Activated CD4-positive, alpha-beta T cell treated with anti-CD3 and anti-CD28 coated beads, Interleukin-10, Interleukin-2, amounts not matched to agents 100 ng/mL and 50 ng/mL, durations not matched to agents 16 hours and 8 hours (primary cell): ENCODE measurements at places on chromosomes 2 and 18.

DNA sequence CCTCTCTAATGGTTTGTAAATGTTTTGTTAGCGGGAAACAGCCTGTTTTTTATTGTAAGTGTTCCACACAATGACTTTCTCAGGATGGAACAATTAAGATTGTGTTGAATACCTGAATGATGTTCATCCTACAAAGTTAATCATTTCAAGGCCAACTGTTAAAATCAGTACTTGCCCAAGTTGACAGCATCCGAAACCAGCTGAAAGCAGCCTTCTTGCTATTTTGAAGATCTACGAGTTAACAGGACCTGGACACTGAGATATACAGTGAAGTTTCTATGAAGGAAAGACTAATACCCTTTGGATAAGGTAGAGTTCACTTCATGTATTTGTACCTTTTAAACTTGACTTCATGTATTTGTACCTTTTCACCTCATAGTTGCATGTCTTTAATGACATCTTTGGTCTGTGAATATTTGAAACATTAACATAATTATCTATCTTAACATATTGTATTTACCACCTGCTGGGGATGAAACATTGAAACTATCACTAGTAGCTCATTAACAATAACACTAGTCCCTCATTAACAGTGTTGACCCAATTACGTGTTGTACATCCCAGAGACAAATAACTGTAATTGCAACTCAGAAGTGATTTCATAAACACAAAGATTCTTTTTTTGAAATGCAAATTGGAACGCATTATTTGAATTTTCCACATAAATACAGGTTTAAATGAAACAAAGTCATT is 556.0 kb upstream of the MEX3C start:
- DNase-seq = no peak

GRCh38 chr18:10450986-10451385 is 3.4 kb upstream of the APCDD1 start:
- DNase-seq = no peak

DNA sequence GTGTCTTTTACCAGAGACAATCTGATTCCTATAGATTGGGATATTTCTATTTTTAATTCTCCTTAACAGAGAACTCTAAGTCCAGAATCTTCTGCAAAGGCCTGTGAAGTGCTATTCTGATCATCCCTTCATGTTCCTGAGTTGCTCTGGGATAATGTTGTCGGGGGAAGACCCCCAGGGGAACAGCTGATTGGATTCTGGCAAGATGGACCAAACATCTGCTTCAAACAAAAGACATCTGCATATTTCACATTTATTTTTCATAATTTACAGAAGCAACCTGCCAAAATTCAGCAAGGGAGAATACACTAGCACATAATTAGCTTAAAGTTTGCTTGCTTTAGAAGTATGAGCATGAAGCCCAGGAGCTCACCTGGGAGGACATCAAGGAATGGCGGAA is 116.0 kb upstream of the ETAA1 start:
- no peak for DNase-seq

GRCh38 chr18:10418836-10419235 is 35.6 kb upstream of the APCDD1 start:
- DNase-seq = no peak

- no peak for DNase-seq
These were observed 161.5 kb upstream of the NT5C1B start for GRCh38 chr2:18750672-18751554.

GRCh38 chr2:173087214-173087581 is 11.6 kb downstream of the MAP3K20 start:
- DNase-seq = no peak

DNA sequence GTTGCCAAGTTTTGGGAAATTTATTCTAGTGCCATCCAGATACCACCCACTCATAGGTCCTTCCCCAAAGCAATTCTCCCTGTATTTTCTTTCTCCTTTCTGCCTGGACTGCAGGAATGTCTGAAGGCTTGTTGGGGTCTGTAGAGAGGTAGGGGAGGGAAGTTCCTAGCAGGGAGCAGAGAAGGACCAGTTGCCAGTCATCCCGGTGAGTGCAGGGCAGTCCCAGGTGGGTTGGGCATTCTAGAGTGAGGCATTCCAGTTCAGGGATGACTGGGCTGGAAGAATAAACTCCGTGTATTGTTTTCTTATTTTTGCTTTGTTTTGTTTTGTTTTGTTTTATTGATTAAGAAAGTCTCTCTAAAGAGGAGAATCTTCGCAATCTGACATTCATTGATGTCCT is 58.1 kb downstream of the SPATS2L start:
- DNase-seq = no peak

DNA sequence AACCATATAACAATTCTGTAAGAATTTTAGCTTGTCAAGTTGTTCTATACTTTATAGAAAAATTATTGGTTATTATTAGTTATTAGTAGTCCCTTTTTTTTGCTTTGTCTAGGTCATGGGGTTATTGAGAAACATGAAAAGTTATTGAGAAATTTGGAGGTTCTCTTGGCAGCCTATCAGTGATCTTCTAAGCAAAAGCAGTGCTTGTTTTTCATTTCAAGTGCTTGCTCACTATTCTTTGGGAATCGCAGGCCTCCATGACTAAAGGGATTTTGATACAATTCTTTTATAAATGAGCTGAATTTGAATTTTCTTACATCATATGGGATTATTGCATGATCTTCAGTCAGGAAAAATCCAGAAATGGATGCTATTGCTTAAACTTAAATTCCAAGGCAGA is 25.8 kb downstream of the PLEKHA3 start:
- DNase-seq = no peak

DNA sequence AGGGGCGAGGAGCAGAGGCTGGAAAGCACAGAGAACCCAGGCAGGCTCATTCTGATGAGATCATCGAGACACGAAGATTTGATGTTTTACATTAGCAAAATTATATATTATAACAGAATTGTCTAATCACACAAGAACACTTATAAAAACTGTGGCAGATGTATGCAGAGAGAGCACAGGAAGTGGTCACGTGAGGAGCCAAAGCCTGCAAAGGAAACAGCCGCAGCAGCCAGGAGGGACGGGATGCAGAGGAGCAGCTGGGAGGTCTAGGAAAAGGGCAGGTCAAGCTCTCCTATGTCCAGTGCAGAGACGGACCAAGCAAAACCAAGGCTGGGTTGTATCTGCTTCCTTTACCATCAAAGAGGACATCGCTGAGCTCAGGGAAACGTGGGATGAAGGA is 355.1 kb upstream of the MYT1L start:
- DNase-seq = no peak

GRCh38 chr2:45169339-45170190 is 160.3 kb upstream of the SIX2 start:
- DNase-seq = no peak

- DNase-seq = no peak
These were observed 61.4 kb downstream of the FAM168B start for GRCh38 chr2:131031875-131032274.

GRCh38 chr2:68088940-68089339 is 26.1 kb upstream of the C1D start:
- no peak for DNase-seq

GRCh38 chr2:28469947-28470535 is 25.8 kb upstream of the PLB1 start:
- DNase-seq = no peak

GRCh38 chr18:25279961-25280360 is 72.0 kb downstream of the ZNF521 start:
- DNase-seq = no peak

- DNase-seq = no peak
These were observed 100.7 kb downstream of the NUP35 start for GRCh38 chr2:183224948-183225347.

DNA sequence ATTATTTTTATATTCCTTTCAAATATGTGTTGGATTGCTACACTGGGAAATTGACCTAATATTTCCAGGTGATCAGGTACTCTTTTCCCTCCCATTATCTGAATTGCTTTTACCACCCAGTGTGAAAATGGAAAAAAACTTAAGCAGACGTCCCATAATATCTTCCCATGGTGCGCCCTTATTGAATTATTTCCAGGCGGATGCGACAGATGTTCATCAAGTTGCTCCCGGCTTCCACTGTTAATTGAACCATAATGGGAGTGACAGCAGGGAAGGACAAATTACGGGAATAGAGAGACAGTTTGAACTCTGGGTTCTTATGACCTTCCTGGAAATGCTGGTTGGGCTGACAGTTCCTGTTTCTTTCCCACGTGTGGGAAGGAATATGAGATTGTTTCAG is 93.3 kb downstream of the THSD7B start:
- no peak for DNase-seq

- no peak for DNase-seq
These were observed 8.5 kb upstream of the TWIST2 start for GRCh38 chr2:238839428-238839827.

- DNase-seq = no peak
These were observed 202.5 kb downstream of the CTNNA2 start for GRCh38 chr2:79715338-79715737.

GRCh38 chr2:20362701-20363435 is 12.2 kb upstream of the PUM2 start:
- no peak for DNase-seq

GRCh38 chr2:203656522-203657287 is 49.7 kb upstream of the CD28 start:
- DNase-seq = no peak

- no peak for DNase-seq
These were observed 161.1 kb downstream of the ESCO1 start for GRCh38 chr18:21439431-21439846.

- no peak for DNase-seq
These were observed 115.4 kb upstream of the ZNF521 start for GRCh38 chr18:25467226-25467987.

- DNase-seq = no peak
These were observed 159.7 kb downstream of the CD226 start for GRCh38 chr18:69787825-69788547.

GRCh38 chr2:43329637-43330036 is 103.2 kb upstream of the ZFP36L2 start:
- no peak for DNase-seq

DNA sequence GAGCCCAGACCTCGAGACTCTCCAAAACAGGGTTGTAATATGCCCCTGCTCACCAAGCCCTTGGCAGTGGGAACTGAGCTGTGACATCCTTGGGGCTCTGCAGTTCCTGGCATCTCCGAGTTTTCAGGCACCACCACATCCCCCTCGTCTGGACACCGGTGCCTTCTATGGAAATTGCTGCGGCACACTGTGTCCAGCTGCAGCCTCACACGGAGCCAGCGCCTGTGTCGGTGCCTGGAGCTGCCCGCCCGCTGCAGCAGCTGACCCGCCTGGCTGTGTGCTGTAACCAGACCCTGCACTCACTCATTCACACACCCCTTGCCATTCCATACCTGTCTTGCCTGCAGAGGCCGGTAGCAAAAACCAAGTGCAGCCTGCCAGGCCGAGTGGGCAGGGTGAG is 11.8 kb downstream of the IWS1 start:
- DNase-seq = no peak

DNA sequence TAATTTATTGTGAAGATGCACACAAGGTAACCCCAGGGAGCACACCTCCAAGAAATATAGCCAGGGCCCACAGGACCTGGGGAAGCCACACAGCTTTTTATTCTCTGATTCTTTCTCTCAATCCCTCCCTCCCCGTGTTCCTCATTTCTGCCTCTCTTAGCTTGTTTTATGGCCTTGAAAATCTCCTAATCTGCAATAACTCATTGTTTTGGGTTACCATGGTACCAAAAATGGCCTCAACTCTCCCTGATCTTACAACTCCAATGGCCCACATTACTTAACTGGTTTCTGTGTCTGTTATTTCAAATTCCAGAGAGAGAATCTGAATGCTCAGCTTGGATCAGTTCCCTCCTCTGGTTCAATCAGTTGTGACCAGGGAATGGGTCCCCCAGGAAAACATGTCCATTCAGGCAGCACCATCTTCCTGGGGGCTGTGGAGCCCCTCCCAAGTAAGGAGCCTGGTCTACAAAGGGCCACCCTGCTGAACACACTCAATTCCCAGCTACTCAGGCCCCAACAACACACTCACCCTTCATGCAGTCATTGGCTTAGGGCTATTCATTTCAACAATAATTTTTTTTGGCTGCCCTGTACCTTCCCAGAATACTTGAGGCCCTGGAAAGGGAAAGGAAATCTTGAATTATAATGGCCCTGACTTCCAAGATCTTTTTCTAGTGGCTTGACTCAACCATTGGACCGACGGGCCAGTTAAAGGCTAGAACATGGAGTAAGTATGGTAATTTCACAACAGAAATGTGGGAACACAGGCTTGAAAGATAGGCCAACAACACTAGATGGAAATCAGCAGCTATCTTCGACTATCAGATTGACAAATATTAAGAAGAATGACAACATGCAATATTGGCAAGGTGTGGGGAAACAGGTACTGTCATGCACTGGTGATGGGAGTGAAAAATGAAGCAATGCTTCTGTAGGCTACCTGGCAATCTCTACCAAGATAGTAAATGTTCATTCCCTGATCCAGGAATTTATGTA is 41.6 kb upstream of the ST3GAL5 start:
- DNase-seq = no peak

- DNase-seq = no peak
These were observed 833.0 kb downstream of the SLC4A3 start for GRCh38 chr2:220460257-220460985.

- DNase-seq = no peak
These were observed 19.9 kb downstream of the IL36B start for GRCh38 chr2:113032737-113033136.

DNA sequence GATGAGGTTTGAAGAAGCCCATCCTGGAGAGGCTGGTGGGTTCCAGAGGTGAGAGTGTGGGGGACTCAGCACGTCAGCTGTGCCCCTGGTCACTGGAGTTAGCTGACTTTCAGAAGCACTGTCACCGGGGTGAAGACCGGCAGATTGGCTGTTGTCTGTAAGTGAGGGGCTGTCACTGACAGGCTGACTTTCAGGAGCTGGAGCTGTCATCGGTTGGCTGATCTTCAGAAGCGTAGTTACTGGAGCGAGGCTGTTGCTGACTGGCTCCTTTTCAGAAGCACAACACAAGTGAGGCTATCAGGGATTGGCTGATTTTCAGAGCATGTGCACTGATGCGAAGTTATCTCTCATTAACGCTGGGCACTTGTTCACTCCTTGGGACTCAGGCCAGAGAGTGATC is 738.4 kb upstream of the ID2 start:
- no peak for DNase-seq

DNA sequence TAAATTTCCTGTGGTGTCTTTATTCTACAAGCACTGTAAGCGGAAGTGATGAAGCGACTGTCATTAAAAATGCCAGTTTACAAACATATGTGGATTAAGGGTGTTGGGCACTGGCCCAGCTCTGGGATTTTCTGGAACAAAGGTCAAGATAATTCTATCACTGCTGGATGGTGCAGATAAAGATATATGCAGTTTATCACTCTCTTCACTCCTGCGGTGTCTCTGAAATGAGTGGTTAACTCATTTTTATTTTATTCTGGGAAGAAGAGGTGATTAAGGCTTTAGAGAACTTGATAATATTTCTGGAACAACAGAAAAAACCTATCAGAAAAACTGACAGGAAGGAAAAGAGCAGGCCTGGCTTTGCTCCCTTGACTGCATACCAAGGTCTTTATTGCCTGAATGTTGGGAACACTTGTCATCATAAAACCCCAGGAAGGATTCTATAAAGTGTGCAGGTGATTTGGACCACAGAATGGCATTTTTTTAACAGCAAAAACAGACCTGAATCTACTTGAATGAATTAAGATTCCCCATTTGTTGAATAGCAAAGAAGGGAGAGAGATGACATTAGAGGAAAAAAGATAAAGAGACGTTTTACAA is 32.4 kb downstream of the ABCB11 start:
- no peak for DNase-seq
